Neural crest cell (in vitro differentiated cells): ENCODE measurements at places on chromosomes 1 and 21.

DNA sequence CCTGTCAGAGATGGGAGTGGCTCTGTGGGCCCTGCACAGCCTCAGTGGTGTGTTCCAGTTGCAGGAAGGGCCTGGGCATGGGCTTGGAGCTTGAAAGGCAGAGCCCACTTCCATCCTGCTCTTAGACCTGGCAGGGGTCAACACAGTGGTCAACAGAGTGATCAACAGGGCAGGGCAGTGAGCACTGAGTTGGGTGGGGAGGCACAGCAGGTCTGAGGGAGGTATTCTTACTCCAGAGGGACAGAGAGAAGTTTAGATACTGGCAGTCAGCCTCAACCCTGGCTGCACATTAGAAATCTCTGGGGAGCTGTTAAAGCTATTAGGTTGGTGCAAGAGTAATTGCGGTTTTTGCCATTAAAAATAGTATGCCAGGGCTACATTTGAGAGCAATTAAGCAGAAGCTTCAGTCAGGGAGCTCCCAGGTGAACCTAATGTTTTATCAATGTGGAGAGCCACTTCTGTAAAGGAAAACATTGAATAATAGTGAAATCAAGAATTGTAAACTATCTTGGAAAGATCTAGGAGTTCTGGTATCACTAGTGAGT, 37.7 kb downstream of the SH3BGR start:
- DNase-seq = no peak

GRCh38 chr1:17210176-17210575, 5.2 kb downstream of the PADI1 start:
- no peak for DNase-seq

DNA sequence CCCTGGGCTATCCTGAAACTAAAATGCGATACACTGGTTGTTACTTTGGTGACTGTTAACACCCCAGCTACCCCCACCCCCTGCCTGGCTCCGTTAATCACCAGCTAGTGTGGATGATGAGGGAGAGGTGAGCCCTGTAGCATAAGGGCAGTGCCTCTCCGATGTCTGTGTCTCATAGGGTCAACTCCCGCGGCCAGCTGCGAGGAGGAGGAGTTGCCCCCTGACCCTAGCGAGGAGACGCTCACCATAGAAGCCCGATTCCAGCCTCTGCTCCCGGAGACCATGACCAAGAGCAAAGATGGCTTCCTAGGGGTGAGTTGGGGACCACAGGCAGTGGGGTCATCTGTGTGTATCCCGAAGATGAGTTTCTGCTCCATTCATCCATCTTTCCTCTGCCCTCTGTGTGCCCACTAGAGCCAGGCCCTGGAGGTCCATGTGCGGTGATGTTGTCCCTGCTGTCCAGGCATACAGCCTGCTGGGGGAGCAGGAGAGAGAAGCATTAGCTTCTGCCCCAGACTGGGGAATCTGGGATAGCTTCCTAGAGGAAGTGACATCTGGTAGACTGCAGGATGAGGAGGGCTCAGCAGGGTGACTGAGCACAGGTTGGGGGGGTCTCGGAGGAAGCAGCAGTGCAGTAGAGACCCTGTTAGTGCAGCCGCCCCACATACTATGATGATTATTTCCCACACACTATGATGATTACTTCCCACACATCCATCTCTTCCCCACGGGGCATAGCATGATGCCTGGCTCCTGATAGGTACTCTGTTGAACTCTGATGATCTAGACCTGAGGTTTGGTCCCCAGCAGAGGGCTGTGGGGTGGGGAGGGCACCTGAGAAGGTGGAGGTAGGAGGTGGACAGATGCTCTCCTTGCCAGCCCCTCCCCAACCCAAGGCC, 5.2 kb downstream of the SELENON start:
- DNase-seq = no peak

- DNase-seq = no peak
These were observed 115.9 kb downstream of the RHOU start for GRCh38 chr1:228851193-228851592.

- no peak for DNase-seq
These were observed 52.7 kb downstream of the AGPAT3 start for GRCh38 chr21:43917515-43918384.
